Breast epithelium (tissue), 4 donors: ENCODE measurements at places on chromosomes 11 and 22. TPM values are rescaled to one million over a fixed set of nuclear protein-coding genes. Genes with fewer than 3 reads are reported as not detected.

Gene UBASH3B
- 4.8 TPM for total RNA-seq

Gene OR4D5
- total RNA-seq: not detected

Gene APOA4
- 0.33 TPM for total RNA-seq

Gene C11orf65
- 0.66 TPM for total RNA-seq

Gene SLC35E4
- 3.4 TPM for total RNA-seq

Gene SLC15A3
- total RNA-seq: 20.8 TPM

Gene GLB1L2
- 11.5 TPM for total RNA-seq

- no peaks in the 10 kb centered on the region for H3K36me3 ChIP-seq
- H3K4me1 ChIP-seq: no peaks in the 10 kb centered on the region
- no peak for DNase-seq
- H3K27ac ChIP-seq: no peak overlapping the region
These were observed 28.4 kb downstream of the PRDM10 start for GRCh38 chr11:129974237-129974636.

DNA sequence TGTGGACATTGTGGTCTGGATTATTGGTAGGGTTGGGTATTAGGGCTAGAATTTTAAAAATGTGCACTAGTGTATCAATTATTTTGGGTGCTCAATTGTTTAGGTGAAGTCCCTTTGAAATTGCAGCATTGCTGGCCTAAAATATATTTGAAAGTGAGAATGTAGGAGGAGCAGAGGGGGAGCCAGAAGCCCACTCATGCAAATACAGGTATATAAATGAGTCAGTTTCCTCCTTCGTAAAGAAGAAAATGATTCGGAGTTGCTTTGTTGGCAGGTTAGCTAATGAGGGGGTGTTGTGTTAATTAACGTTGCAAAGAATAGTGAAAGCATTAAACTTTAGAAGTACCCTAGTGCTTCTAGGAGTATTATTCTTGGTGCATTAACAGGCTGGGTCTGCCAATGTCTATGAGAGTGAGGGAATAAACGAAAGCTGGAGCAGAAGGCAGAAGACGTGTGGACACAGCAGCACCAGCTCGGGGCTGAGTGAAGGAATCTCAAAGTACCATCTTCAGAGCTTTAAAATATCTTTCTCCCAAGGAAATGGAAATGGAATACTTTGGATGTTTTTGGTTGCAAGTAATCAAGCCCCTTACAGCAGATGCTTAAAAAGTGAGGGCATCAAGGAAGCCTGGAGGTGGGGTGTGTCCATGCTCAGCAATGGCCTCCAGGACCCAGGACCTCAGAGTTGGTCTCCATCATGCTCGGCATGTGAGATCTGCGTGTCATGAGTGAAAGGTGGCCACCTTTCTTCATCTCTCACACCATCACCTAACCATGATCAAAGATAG lies 522.9 kb downstream of the NTM start:
- no peak for DNase-seq
- no peaks in the 10 kb centered on the region for H3K4me1 ChIP-seq
- no peak overlapping the region for H3K27ac ChIP-seq
- H3K4me3 ChIP-seq: no peak overlapping the region
- H3K36me3 ChIP-seq: no peaks in the 10 kb centered on the region

DNA sequence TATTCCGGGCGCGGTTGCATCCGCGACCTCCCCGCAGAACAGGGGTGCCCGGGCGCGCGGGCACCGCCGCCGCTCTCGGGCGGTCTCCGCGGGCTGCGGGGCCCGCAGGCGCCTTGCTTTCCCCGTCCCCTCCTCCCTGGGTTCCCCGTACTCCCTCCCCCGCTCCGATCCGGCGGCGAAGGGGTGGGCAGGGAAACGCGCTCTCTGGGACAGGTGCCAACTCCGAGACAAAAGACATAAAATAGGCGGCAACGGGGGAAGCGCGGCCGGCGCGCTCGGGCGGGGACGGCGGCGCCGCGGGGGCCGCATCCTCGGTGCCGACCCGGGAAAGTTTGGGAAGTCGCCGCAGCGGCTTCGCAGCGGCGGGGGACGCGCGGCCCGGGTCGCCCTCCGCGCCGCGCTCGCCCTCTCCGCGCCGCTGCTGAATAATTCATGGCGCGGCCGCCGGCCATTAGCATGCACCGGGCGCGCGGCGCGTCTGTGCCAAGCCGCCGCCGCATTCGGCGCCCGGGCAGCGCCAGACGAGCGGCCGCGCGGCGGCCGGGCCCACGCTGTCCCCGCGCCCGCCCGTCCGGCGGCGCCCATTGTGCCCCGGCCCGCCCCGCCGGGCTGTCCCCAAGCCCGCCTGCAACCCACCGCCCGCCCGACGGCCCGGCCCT lies 78.7 kb upstream of the PPARA start:
- no peaks in the 10 kb centered on the region for H3K36me3 ChIP-seq
- no peaks in the 10 kb centered on the region for H3K27me3 ChIP-seq
- H3K4me1 ChIP-seq: no peaks in the 10 kb centered on the region
- peak overlapping the region; percentile 100 for H3K27ac ChIP-seq

- no peak overlapping the region for H3K4me3 ChIP-seq
- peak; percentile 27 for DNase-seq
- no peaks in the 10 kb centered on the region for H3K27me3 ChIP-seq
These were observed 1464.8 kb downstream of the BRD1 start for GRCh38 chr22:48362721-48363404.

- no peak for DNase-seq
- no peak overlapping the region for H3K4me3 ChIP-seq
- H3K36me3 ChIP-seq: no peaks in the 10 kb centered on the region
- H3K4me1 ChIP-seq: peaks cover 28% of the 10 kb centered on the region
- H3K27ac ChIP-seq: peak overlapping the region; percentile 91
These were observed 3.1 kb upstream of the SH3BP1 start for GRCh38 chr22:37636186-37636948.

- no peak for DNase-seq
- H3K27me3 ChIP-seq: no peaks in the 10 kb centered on the region
- no peak overlapping the region for H3K4me3 ChIP-seq
These were observed 47.1 kb downstream of the BCR start for GRCh38 chr22:23227380-23227779.

- no peaks in the 10 kb centered on the region for H3K27me3 ChIP-seq
- H3K36me3 ChIP-seq: no peaks in the 10 kb centered on the region
- H3K4me1 ChIP-seq: no peaks in the 10 kb centered on the region
- no peak overlapping the region for H3K27ac ChIP-seq
- no peak overlapping the region for H3K4me3 ChIP-seq
- DNase-seq: no peak
These were observed 9.4 kb downstream of the CEP164 start for GRCh38 chr11:117337076-117337475.

DNA sequence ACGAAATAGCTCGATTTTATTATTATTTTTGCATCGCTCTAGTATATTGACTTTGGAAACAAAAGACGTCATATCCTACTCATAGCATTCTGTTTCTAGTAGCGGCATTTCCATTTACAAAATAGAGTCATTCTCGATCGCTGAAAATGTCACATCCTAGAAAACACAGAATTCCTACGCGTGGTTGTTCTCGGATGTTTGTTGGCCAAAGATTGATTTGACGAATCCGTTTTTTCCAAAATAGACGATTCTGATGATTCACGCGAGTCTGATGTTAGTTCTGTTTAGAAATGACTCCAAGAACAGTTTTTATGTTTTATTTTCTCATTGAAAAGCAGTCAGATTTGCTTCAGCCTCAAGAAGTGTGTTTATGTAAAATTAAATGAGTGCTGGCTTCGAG lies 47.6 kb downstream of the SMIM38 start:
- no peaks in the 10 kb centered on the region for H3K36me3 ChIP-seq
- H3K4me1 ChIP-seq: no peaks in the 10 kb centered on the region

GRCh38 chr11:116193321-116194131 lies 579.3 kb downstream of the BUD13 start:
- peak overlapping the region; percentile 55 for H3K4me3 ChIP-seq
- DNase-seq: peak; percentile 59
- H3K27ac ChIP-seq: peak overlapping the region; percentile 85
- H3K36me3 ChIP-seq: no peaks in the 10 kb centered on the region

DNA sequence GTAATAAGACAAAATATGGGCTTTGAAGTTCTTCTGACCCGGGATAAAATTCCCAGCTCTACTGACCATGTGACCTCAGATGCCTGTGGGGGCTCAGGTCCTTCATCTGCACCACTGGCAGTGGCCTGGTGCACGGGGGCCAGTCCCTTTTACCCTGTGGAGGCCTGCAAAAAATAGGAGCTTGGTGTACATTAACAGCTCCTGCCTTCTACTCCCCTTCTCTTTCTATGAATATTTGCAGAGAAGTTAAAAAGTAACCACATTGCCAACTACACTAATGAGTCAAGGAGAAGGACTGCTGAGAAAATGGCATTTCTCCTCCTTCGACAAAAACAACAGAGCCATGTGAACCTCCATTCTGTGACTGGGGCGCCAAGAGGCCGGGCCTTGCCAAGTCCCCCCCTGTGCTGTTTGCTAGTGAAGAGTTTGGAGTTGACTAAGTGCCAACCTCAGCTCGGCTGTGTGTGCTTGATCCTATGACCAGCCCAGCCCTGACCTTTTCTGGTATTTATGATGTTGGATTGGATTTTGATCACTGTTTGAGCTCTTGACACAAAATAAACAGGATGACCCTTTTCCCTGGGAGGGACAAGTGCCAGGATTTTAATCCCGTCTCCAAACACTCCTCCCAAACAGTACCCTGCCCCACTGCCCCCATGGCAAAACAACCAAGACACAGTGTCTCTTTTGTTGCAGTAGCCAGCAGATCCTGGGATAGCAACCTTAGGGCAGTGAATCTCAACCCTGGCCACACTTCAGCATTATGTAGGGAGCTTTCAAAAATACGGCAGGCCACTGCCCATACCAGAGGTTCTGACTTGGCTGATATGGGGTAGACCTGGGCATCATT lies 380.1 kb downstream of the LARGE1 start:
- H3K27me3 ChIP-seq: no peaks in the 10 kb centered on the region
- peak overlapping the region; percentile 51 for H3K27ac ChIP-seq
- DNase-seq: peak; percentile 64
- H3K4me1 ChIP-seq: peaks cover 4% of the 10 kb centered on the region
- H3K4me3 ChIP-seq: no peak overlapping the region

GRCh38 chr22:45878051-45878781 lies 98.7 kb downstream of the WNT7B start:
- H3K4me1 ChIP-seq: no peaks in the 10 kb centered on the region
- DNase-seq: no peak
- no peaks in the 10 kb centered on the region for H3K36me3 ChIP-seq
- H3K27ac ChIP-seq: no peak overlapping the region
- H3K27me3 ChIP-seq: no peaks in the 10 kb centered on the region
- H3K4me3 ChIP-seq: no peak overlapping the region
